ENCODE measurements at places on chromosomes 2 and 18.

DNA sequence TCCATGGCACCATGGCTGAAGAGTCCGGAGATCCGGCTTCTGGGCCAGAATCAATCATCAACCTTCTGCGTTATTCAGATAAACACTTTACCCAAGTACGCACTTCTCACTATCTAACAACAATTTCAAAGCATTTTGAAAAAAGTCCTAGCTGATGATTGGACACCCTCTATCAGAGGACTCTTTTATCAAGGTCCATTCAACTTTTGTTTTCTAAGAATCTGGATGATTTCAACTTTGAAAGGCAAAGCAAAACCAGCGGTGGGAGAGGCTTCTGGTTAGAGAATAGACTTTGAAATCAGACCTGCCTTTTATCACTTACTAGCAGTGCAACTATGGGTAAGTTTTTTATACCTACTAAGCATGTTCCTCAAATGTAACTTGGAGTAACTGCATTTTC lies 293.6 kb upstream of the TNP1 start:
- DNase-seq, result no peak

GRCh38 chr2:129331638-129332037 lies 647.8 kb upstream of the RAB6C start:
- no peak for DNase-seq

DNA sequence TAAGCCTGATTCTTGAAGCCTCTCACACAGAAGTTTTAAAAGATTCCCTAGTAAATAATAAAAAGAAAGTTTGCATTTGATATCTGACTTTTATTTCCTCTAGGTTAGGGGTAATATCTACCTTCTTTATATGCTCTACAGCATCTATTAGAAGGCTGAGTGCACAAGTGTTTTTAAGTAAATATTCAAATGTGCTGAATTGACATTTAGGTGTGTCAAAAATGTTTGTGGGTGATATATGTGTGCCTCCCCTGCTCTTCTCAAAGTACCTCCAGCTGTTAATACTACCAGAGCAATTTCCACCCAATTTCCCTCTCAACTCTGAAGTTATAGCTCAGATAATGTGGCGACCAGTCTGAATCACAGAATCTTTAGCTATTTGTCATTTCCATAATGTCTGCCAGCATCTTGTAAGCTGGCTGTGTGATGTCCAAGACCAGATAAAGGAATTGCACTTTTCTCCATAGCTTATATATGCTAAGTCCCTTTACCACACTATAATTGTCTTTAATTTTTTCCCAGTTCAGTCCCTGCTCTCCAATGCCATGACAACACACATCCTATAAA lies 24.4 kb upstream of the ERMN start:
- no peak for DNase-seq

GRCh38 chr2:202178346-202178958 lies 59.9 kb downstream of the SUMO1 start:
- peak; percentile 15 for DNase-seq

DNA sequence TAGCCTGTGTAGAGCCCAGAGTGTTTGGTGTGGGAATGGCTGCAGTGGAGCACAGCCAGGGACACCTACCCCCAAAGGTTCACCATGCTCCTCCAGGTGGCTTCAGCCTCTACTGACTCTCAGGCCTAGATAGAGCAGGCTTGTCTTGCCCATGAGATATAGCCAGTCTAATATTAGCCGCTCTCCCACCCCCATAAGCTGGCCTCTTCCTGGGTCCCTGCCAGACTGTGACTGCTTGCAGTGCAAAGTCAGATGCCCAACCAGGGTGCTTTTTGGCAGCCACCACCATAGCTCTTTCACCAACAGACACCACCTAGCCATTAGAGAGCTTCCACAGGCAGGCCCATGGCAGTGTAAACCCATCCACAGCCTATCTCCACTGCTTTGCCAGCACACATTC lies 405.3 kb downstream of the MBD2 start:
- no peak for DNase-seq

- no peak for DNase-seq
These were observed 82.7 kb downstream of the SCG2 start for GRCh38 chr2:223519471-223519870.
